Lung (tissue), 17 donors: ENCODE measurements at places on chromosomes 7 and 10. TPM values are rescaled to one million over a fixed set of nuclear protein-coding genes. Genes with fewer than 3 reads are reported as not detected.

DNA sequence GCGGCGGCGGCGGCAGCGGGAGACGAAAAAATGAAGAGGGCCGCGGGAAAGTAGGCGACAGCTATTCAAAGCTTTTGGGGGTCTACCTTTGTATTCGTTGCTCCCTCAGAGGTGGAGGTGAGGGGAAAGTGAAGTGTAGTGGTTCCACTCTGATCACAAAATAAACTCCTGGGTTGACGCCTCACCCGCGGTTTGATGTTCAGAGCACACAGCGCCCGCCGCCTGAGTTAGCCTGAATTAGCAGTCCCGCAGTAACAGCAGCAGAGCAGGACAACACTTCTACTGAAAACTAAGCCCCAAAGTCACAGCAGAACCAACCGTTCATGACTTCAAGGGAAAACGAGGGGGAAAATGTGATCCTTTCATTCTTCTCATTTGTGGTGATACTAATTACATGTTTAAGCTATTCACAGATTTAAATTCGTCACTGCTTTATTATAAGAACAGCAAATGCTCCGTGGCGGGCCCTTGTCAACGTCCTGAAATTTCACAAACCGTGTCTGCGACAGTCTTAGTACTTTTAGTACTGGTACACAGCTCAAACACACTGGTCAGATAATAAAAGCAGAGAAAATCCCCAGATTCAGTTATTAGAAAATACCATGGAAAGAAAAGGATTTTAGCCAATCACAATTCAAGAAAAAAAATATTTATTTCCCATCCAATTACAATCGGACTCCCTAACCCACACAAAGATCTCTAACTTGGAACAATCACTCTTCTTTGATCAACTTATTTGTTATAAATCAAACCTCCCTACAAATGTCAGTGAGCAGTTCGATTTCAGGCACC is 563 bp upstream of the JMJD1C start:
- peak overlapping the region; percentile 98 for H3K4me3 ChIP-seq
- H3K27me3 ChIP-seq, result no peaks in the 10 kb centered on the region
- peak overlapping the region; percentile 95 for H3K27ac ChIP-seq
- no peaks in the 10 kb centered on the region for H3K36me3 ChIP-seq
- DNase-seq, result peak; percentile 82

DNA sequence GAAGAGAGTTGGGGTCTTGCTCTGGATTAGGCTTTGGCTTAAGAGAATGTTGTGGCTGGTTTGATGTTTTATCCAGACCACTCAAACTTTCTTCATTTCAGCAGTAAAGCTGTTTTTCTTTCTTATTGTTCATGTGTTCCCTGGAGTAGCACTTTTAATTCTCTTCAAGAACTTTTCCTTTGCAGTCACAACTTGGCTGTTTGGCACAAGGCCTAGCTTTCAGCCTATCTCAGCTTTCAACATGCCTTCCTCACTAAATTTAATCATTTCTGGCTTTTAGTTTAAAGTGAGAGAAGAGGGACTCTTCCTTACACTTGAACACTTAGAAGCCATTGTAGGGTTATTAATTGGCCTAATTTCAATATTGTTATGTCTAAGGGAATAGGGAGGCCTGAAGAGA is 18.1 kb downstream of the CCDC126 start:
- H3K36me3 ChIP-seq, result peaks cover 14% of the 10 kb centered on the region
- no peaks in the 10 kb centered on the region for H3K27me3 ChIP-seq
- H3K27ac ChIP-seq, result no peak overlapping the region
- H3K4me1 ChIP-seq, result peaks cover 6% of the 10 kb centered on the region

- no peak for DNase-seq
- peaks cover 8% of the 10 kb centered on the region for H3K27me3 ChIP-seq
- H3K36me3 ChIP-seq, result no peaks in the 10 kb centered on the region
- H3K4me1 ChIP-seq, result no peaks in the 10 kb centered on the region
Measured at GRCh38 chr10:123559823-123560092, 106.4 kb upstream of the GPR26 start.

GRCh38 chr7:124489925-124490324 is 275.7 kb downstream of the GPR37 start:
- no peaks in the 10 kb centered on the region for H3K36me3 ChIP-seq
- H3K4me1 ChIP-seq, result no peaks in the 10 kb centered on the region
- H3K27me3 ChIP-seq, result no peaks in the 10 kb centered on the region
- H3K4me3 ChIP-seq, result no peak overlapping the region
- DNase-seq, result no peak

DNA sequence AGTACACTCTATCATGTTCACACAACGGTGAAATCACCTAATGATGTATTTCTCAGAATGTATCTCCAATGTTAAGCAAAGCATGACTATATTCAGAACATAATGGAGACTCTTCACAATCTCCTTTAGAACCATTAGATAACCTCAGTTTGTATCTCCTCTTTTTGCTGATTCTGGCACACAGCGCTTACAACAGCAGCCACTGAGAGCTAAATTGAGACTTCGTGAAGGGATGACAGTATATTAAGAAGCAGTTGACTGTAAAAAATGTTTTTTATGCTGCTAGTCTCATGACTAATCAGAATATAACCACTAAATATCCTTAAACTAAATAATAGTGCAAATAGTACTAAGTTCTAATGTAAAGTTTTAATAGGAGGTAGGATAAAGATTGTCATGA is 46.9 kb downstream of the KMT2E start:
- DNase-seq, result no peak
- no peaks in the 10 kb centered on the region for H3K27me3 ChIP-seq
- H3K4me3 ChIP-seq, result no peak overlapping the region
- peaks cover 11% of the 10 kb centered on the region for H3K36me3 ChIP-seq
- no peak overlapping the region for H3K27ac ChIP-seq

- H3K36me3 ChIP-seq, result no peaks in the 10 kb centered on the region
- no peak overlapping the region for H3K27ac ChIP-seq
- peaks cover 3% of the 10 kb centered on the region for H3K4me1 ChIP-seq
- H3K4me3 ChIP-seq, result no peak overlapping the region
Measured at GRCh38 chr7:151093748-151094147, 7.5 kb downstream of the AGAP3 start.

DNA sequence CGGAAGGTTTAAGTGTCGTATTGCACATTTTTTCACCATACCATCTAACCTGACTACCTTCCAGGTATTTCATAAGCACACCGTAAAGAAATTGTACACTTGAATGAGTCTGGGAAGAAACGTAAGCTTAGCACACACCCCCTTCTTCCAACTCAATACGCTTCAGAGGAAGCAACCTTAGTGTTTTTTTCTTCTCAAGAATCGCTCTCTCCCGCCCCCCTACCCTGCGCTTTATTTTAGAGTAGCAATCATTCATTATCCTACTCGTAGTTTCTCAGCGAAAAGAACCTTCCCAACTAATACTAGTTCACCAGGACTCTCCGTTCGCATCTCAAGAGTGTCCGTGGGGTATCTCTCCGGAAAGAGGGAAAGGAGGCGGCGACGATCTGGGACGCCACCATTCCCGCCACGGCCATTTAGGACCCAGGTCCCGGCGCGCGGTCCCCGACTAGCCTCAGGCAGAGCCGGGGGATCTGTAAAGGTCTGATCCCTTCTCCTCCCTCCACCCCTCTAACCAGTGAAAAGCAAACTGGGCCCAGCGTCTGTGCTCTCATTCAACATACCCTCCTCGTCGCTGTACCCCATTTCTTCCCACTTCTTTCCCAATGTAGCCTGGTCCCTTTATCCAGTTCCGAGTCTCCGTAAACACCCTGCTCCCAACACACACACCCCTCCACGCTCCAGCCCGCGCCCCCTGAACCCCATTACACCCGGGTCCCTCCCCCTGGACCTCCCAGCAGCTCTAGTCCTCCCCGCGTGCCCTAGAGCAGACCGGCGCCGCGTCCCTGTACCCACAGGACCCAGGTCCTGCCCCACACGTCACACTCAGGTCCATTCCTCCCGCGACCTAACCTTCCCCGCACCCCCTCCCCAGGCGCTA is 16.0 kb downstream of the MYOZ1 start:
- H3K4me1 ChIP-seq, result no peaks in the 10 kb centered on the region
- peak overlapping the region; percentile 79 for H3K27ac ChIP-seq
- no peaks in the 10 kb centered on the region for H3K27me3 ChIP-seq
- H3K36me3 ChIP-seq, result no peaks in the 10 kb centered on the region

GRCh38 chr7:150945853-150946420 is 32.2 kb downstream of the KCNH2 start:
- DNase-seq, result peak; percentile 39
- no peaks in the 10 kb centered on the region for H3K36me3 ChIP-seq
- H3K4me1 ChIP-seq, result no peaks in the 10 kb centered on the region
- no peaks in the 10 kb centered on the region for H3K27me3 ChIP-seq

- H3K27me3 ChIP-seq, result no peaks in the 10 kb centered on the region
- no peak for DNase-seq
- H3K4me3 ChIP-seq, result no peak overlapping the region
- H3K4me1 ChIP-seq, result no peaks in the 10 kb centered on the region
- H3K36me3 ChIP-seq, result no peaks in the 10 kb centered on the region
- no peak overlapping the region for H3K27ac ChIP-seq
Measured at GRCh38 chr7:147765301-147765700, 825.3 kb upstream of the C7orf33 start.

DNA sequence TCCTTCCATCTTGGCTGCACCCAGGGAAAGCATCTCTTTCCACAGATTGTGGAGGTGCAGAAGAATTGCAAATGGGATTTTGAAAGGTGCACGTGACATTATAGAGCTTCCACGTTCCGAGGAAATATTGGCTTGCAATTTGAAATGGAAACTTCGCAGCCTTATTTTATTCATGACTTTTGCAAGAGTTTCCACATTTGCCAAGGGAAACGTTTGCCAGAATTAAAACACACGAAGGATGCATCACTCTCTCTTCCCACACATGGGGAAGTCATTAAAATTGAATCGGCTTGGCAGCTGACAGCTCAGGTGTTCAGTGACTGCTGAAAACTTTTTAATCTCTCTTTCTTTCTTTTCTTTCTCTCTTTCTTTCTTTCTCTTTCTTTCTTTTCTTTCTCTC is 475.4 kb upstream of the IGFBP3 start:
- H3K36me3 ChIP-seq, result no peaks in the 10 kb centered on the region
- no peaks in the 10 kb centered on the region for H3K27me3 ChIP-seq
- H3K4me3 ChIP-seq, result no peak overlapping the region
- H3K27ac ChIP-seq, result no peak overlapping the region
- no peak for DNase-seq

WIPF3 gene
- total RNA-seq, result 2.8 TPM

DNA sequence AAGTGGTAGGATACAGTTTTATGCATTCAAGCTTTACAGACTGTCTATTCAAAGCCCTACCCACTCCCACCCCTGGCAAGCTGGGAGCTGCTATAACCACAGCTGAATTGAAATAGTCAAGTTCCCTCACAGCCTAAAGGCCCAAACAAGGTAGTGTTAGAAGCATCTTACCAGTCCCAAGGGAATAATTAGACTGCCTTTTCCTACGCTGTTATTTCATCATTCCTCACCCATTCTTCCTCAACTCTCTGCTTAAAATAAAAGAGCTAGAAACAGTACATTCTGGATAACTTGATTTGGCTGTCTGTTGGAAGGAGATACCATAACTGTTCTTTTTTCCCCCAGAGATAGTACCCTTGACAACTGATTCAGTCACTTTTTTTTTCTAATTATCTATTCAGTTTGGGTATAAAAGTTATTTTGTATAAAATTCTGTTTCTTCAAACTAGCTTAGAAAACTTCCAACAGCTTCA is 54.0 kb downstream of the RAPGEF5 start:
- H3K27me3 ChIP-seq, result no peaks in the 10 kb centered on the region
- H3K4me1 ChIP-seq, result no peaks in the 10 kb centered on the region
- no peaks in the 10 kb centered on the region for H3K36me3 ChIP-seq
- H3K27ac ChIP-seq, result no peak overlapping the region
- no peak for DNase-seq

GRCh38 chr7:100476903-100477870 is 1.8 kb downstream of the TSC22D4 start:
- H3K27ac ChIP-seq, result peak overlapping the region; percentile 94
- H3K4me1 ChIP-seq, result peaks cover 21% of the 10 kb centered on the region
- peak overlapping the region; percentile 61 for H3K4me3 ChIP-seq
- peaks cover 17% of the 10 kb centered on the region for H3K36me3 ChIP-seq
- H3K27me3 ChIP-seq, result no peaks in the 10 kb centered on the region
- DNase-seq, result no peak

TDRD1 gene
- 0.25 TPM for total RNA-seq

DNA sequence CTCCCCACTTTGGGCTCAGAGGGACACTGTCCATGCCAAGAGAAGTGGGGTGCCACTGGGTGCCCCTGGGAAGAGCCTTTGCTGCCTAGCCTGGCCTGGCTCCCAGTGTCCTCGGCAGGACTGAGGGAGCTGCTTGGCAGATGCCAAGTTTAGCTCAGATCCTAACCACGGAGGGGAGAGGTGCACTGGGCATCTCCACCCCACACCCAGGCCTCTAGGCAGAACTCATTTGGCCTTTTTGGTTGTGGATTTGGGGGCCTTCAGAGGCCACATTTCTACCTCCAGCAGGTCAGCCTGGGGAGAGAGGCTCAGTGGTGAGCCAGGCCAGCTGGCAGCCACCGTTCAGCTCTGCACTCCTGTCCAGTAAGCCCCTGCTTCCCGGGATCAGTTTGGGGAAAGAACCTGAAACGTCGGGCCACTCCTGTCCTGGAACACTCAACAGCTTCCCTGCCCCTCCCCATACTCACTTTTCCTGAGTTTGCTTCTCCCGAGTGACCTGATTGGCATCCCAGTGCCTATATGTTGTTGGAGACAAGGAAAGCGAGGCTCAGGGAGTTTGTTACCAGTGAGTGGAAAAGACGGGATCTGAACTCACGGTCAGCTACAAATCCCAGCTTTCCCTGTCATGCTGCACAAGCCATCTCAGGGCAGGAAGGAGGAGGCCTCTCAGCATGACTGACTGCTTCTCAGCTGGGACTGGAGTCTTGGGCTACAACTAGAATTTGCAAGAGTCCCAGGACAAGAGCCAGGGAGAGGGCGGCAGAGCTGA is 11.2 kb upstream of the CXCL12 start:
- no peaks in the 10 kb centered on the region for H3K36me3 ChIP-seq
- DNase-seq, result no peak
- peaks cover 8% of the 10 kb centered on the region for H3K27me3 ChIP-seq
- H3K4me3 ChIP-seq, result no peak overlapping the region
- H3K4me1 ChIP-seq, result no peaks in the 10 kb centered on the region
- H3K27ac ChIP-seq, result no peak overlapping the region

COL13A1 gene
- total RNA-seq, result 42.1 TPM
